ENCODE measurements at places on chromosomes 7 and 10.
A peak's percentile ranks its signal among the peaks of the same experiment; 100 is the strongest.

- DNase-seq: no peak
Observed at GRCh38 chr10:7070950-7071349, 339.9 kb downstream of the SFMBT2 start.

DNA sequence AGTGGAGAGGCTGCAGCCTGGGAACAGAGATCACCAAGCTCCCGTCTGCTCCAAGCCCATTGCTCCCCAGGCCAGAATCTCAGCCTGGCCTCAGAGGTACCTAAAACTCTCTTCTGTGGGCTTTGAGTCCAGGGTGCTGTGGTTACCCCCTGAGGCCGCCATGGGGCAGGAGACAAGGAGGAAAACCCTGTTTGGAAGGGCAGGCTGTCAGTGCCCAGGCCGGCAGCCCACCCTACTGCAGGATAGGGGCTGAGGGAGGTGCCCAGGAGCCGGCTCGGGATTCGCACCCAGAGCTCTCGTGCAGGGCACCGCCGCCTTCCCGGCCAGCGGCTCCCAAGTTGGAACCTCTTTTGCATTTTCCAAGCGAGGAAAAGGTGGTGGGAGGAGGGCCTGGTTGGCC lies 24.5 kb downstream of the UNCX start:
- no peak for DNase-seq

GRCh38 chr10:5817322-5818047 lies 4.3 kb upstream of the GDI2 start:
- no peak for DNase-seq

- no peak for DNase-seq
Observed at GRCh38 chr10:75402486-75403143, 1.1 kb upstream of the ZNF503 start.

GRCh38 chr10:110274072-110274627 lies 30.6 kb downstream of the SMNDC1 start:
- no peak for DNase-seq

- no peak for DNase-seq
Observed at GRCh38 chr7:1975179-1975578, 257.6 kb downstream of the MAD1L1 start.

DNA sequence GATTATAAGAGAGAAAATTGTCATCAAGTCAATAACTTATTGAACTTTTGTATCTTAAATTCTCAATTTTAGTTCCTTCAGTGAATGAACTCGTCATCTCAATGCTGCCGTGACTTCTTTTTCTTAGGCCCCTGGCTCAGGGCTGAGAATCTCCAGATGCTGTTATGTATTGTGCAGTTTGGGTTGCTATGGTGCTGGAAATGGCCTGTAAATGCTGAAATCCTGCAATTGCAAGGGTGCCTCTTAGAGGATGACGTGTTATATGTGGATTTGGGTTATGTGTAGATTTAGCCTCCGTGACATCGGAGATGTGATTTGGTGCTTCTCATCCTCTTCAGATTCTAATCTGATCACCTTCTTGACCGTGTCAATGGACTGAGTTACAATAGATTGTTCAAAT lies 55.7 kb upstream of the ZRANB1 start:
- DNase-seq: no peak

DNA sequence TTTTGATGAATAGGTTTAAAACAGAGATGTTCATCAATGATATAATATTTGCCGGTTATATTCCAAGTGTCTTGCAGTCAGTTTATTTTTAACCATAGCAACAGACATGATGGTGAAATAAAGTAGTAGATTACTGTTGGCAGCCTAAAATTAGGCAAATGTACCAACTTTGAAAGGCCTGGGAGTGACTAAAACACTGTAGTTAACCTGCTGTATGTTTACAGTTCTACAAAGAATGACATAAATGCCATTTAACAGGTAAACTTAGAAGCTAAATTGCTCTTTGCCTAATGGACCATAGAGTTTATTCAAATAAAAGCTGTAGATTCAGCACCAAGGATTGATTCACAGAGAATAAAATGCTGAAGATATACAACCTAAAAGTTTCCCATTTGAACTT lies 64.1 kb downstream of the PHTF2 start:
- no peak for DNase-seq

GRCh38 chr7:102215711-102216110 lies 71.0 kb upstream of the SH2B2 start:
- no peak for DNase-seq

GRCh38 chr10:11430421-11431215 lies 180.8 kb downstream of the USP6NL start:
- DNase-seq: no peak

- DNase-seq: no peak
Observed at GRCh38 chr10:11186374-11186773, 168.7 kb downstream of the CELF2 start.

- no peak for DNase-seq
Observed at GRCh38 chr10:5038101-5038500, 34.4 kb upstream of the AKR1C2 start.

- DNase-seq: no peak
Observed at GRCh38 chr7:101693498-101694091, 64.5 kb upstream of the MYL10 start.

DNA sequence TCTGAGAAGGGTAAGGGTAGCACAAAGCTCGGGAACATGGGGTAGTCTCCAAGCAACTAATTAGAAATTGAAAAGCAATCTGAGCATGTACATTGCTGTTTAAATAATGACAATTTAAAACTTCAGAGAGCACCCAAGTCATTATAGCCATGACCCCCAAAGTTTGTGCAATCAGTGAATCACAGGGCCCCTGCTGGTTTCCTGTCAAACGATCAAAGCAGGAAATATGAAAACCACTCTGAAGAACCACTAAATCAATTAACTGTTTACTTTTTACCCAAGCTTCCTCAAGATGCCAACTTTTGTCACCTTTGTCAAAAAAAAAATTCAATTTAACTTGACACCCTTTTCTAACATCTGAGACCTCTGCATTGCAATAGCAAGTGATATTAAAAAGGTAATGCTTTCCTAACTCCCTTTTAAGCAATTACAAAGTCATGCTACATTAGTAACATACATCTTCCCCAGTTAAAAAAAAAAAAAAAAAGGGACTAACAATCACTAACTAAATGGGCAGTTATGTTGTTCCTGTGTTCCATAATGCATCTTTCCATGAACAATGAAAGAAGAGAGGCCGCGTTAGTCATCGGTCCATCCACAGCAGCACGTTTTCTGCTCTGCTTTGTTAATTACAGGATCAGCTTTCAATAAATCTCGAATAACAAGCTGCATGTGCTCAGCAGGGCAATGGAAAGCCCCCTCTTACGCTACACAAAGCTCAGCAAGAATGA lies 80.6 kb downstream of the ETV1 start:
- DNase-seq: peak; percentile 20

DNA sequence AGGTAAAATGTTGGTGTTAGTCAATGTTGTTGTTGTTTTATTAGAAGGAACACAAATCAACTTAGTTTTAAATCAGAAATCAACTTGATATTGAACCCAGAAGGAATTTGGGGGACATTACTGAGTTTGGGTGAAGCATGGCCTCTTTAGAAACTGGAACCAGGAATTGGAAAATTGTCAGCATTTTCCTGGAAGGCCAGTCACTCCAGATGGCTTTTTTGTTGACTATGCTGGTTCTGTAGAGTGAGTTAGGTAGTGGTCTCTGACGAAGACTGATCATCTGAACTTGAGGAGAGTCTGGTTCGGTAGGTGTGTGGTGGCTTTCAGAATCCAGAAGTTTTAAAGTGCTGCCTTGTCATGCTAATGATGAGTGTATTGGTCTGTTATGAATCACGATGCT lies 111.5 kb downstream of the BMPER start:
- no peak for DNase-seq

GRCh38 chr10:46042527-46042926 lies 3.5 kb downstream of the MSMB start:
- DNase-seq: no peak

DNA sequence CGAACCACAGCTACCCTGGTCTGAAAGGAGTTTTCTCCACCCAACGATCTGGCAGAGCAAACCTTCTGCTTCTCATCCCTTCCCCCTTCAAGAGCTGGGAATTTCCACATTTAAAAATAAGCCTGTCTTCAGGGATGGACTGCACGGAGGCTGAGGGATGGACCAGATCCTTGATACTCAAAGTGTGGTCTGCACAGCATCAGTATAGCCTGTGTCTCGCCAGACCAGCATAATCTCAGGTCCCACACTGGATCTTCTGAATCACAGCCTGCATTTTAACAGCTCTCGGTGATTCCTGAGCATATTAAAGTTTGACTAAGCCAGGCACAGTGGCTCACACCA lies 7.1 kb downstream of the KCNMA1 start:
- no peak for DNase-seq

DNA sequence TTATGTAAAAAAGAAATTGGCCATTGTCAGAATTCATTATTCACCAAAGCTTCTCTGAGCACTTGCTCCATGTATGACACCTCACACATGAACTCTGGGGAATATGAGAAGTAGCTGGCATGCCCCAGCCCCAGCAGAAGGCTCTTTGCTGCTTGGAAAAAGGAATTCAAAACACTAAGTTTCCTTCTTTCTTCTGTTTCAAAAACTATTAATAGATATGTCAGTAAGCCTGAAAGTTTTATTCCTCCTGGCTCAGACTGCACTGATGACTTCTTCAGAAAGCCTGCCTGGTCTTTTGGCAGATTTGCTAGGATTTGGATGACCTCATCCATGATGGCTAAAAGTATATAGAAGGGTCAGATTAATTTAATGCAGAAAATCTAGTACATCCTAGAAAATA lies 511.0 kb downstream of the GFRA1 start:
- peak; percentile 47 for DNase-seq

- DNase-seq: peak; percentile 72
Observed at GRCh38 chr7:55018361-55019190, at the start of gene EGFR. TSS of gene EGFR (plus strand) at chr7:55019017. CDS start at chr7:55019278, 261 bp downstream.

DNA sequence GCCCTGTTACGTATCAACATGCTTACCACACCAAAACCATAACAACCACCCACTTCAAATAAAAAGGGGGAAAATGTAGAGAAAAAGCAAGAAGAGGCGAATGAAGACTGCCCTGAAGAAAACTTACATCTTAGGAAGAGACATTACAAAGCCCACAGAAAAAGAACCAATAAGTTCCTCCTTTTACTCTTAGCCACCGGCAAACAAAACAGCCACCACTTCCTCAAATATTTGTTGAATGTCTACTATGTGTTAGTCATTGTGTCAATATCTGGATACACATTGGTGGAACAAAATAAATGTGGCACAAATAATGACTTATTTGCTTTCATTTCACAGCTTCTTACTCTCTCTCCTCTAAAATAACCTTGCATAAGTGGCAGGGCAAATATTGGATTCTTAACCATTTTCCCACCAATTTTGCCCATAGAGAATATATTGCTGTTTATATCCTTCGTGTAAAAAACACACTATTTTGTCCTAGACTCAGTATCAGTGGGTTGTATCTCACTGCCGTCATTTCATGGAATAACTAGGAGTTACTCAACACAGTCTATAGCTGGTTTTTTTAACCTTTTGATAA lies 106.8 kb downstream of the ANK3 start:
- peak; percentile 90 for DNase-seq

- peak; percentile 56 for DNase-seq
Observed at GRCh38 chr7:147861058-147861716, 729.4 kb upstream of the C7orf33 start.

GRCh38 chr10:100882252-100882651 lies 30.5 kb upstream of the SLF2 start:
- no peak for DNase-seq

DNA sequence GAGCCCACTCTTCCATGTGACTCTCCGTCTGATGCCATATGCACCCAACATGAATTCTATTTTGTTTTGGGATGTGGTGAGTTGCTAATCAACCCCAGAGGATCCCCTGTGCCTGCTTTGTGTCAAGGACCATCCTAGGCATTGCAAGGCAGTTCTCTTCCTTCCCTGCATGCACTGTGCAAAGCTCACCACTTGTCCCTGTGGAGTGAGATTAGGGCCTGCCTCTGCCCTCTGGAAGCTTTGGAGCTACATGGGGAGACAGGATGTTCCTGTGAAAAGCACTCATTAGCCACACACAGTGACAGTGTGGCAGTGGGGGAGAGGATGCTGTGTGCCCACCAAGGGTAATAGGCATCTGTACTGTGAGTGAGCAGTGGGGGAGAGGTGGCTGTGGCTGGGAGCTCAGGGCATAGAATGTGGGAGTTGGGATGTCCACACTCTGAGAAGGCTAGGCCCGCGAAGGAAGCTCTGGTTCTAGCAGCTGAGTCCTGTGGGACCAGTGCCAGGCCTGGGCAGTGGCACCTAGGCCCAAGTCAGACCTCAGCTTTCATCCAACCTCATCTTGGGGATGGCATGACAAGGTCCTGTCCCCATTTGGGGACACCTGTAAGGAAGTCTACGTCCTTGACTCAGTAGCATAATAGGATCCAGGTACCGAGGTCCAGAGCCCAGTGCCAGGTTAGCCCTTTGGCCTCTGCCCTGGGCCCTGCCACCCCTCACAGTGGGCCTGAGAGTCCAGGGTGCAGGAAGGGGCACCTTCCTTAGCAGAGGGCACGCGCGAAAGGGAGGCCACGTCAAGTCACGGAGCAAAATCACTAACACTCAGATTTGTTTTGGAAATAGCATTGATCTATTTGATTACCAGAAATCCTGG lies 6.6 kb downstream of the ADRA2A start:
- DNase-seq: no peak

GRCh38 chr7:70565721-70566370 lies 566.1 kb upstream of the GALNT17 start:
- no peak for DNase-seq

GRCh38 chr10:22724773-22725172 lies 10.4 kb upstream of the PIP4K2A start:
- no peak for DNase-seq

DNA sequence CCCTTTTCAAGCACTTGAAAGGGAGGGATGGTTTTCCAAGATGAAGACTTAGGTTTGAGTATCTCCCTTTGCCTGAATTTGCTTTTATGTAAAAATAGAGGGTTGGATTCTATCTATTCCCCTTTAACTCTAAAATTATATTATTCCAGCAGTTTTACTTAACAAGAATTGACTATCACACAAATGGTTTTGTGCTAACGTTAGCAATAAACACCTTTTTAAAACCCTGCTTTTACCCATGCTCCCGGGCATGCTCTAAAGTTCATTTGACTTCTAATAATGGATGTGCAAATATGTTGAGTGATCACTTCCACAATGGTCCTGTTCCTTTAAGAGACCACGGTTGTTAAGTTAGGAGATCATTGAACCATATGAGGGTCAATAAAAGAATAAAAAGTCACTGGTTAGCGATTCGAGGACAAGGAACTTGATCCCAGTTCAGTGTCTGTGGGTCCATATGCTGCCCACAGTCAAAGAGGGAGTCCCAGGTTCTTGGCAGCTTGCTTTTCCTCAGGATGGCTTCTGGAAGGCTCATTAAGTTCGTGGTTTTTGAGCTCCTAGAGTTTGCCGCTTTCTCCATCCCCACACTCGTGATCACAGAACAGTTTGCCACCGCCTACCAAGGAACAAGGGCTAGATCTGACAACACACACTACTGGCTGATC lies at the start of gene TMEM236:
TSS of gene TMEM236 (plus strand) at position 421 of the 665 bp plus-strand sequence. CDS start at position 516, 95 bp downstream.
- no peak for DNase-seq

- DNase-seq: no peak
Observed at GRCh38 chr7:152601305-152601798, 74.6 kb downstream of the XRCC2 start.

DNA sequence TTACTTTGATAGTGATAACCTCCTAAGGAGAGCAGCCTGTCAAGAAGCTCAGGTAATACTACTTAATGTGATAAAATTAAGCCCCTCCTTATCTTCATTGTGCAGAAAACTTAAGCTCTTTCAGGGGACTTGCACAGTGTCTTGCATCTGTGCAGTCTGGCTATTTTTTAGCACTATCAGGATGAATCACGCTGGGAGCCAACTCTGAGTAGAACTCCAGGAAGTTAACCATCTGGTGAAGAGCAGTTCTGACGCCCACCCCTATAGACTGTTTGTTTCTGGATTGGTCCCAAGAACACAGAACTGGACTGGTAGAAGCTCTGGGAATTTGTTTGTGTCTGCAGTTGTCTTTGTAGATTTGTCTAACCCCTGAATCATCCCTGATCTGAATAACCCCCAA lies 41.9 kb downstream of the AGK start:
- DNase-seq: peak; percentile 45
